CD4-positive, alpha-beta T cell (primary cell): ENCODE measurements at places on chromosomes 7 and 10. TPM values are rescaled to one million over a fixed set of nuclear protein-coding genes. Genes with fewer than 3 reads are reported as not detected.

DNA sequence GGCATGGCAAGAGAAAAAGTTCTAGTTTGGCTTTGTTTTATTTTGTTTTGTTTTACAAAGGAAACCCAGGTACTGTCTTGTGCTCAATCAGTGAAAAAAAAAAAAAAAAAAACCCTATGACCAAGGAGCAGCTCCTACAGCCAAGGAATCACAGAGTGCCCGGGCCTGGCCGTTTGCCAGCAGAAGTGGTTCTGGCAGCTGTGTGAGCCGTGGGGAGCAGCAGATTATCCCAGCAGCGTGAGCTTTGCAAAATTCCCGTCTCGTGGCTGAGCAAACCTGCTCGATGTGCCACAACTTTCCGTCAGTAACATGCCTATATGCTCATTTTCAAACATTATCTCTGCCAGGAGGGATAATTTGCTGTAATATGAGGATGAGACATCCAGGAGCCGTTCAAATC lies 293.7 kb downstream of the POU6F2 start:
- no peak overlapping the region for H3K4me3 ChIP-seq
- H3K4me1 ChIP-seq = no peaks in the 10 kb centered on the region
- no peaks in the 10 kb centered on the region for H3K27me3 ChIP-seq
- H3K36me3 ChIP-seq = no peaks in the 10 kb centered on the region
- H3K27ac ChIP-seq = no peak overlapping the region
- DNase-seq = no peak

DNA sequence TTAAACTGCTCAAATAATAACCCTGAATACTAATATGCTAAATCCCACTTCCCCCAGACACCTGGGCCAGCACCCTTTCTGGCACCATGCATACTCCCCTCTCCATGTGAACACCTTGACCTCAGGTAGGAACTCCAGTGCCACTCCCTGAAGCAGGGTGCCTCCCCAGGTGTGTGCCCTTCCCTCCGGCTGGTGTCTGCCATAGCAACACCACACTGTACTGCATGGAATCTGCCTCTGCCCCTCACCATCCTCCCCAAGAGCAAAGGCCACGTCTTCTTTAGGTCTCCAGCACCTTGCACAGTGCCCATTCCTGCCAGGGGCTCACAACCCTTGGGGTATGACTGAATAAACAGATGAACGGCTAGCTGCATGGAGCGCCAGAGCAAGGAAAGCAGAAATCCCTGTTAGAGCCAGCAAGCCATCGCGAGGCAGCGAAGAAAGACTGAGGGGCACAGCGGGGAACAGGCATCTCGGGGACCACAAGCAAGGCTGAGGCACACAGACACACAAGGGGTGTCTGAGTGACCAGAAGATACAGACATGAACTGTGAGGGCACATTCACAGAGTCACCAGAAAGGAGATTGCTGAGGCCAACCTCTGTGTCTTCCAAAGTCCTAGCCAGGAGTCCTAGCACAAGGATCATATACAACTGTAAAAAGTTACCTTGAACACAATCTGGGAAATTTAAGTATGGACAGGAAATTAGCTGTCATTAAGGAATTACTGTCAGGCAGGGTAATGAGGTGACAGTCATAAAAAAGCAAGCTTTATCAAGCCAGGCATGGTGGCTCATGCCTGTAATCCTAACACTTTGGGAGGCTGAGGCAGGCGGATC lies 25.7 kb downstream of the COBL start:
- no peaks in the 10 kb centered on the region for H3K4me1 ChIP-seq
- no peaks in the 10 kb centered on the region for H3K36me3 ChIP-seq
- no peaks in the 10 kb centered on the region for H3K27me3 ChIP-seq

The TNS3 gene
- total RNA-seq = 0.16 TPM

The ANKRD61 gene
- not detected for total RNA-seq
